ENCODE measurements at places on chromosomes 13 and 19. TPM values are rescaled to one million over a fixed set of nuclear protein-coding genes. Genes with fewer than 3 reads are reported as not detected.
A peak's percentile ranks its signal among the peaks of the same experiment; 100 is the strongest.

- H3K4me3 ChIP-seq: no peak overlapping the region
- DNase-seq: no peak
- no peaks in the 10 kb centered on the region for H3K36me3 ChIP-seq
- no peak overlapping the region for H3K27ac ChIP-seq
- H3K27me3 ChIP-seq: peaks cover 10% of the 10 kb centered on the region
Observed at GRCh38 chr13:43408274-43408673, 378.5 kb downstream of the ENOX1 start.

TBXA2R gene
- 0.72 TPM for total RNA-seq

DNA sequence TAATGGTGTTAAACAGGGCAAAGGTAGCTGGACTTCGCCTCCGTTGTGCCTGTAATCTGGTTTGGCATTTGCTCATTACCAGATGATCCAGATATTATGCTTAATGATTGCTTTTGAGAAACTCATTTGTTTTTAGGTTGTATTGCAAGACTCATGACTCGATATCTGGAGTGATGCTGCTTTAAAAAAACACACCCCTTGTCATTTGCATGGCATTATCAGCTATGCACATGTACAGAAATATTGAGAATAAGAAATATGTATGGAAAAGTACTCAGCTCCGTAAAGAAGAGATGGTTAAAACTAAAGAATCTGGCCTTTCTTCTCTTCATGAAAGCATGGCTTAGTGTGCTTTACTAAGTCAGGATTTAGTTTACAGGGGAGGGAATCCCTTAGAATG is 95.0 kb downstream of the ARHGEF7 start:
- no peak overlapping the region for H3K27ac ChIP-seq
- H3K4me1 ChIP-seq: peaks cover 47% of the 10 kb centered on the region
- no peak for DNase-seq
- H3K4me3 ChIP-seq: no peak overlapping the region

GRCh38 chr19:40223135-40223822 is 3.2 kb downstream of the CCNP start:
- peak; percentile 60 for DNase-seq
- peaks cover 66% of the 10 kb centered on the region for H3K27me3 ChIP-seq
- peaks cover 18% of the 10 kb centered on the region for H3K4me1 ChIP-seq
- no peak overlapping the region for H3K27ac ChIP-seq
- no peaks in the 10 kb centered on the region for H3K36me3 ChIP-seq
